Forelimb muscle (tissue), 1 donor: ENCODE measurements at places on chromosomes 3 and 15. TPM values are rescaled to one million over a fixed set of nuclear protein-coding genes. Genes with fewer than 3 reads are reported as not detected.
A peak's percentile ranks its signal among the peaks of the same experiment; 100 is the strongest.

GRCh38 chr3:182914341-182914740 lies 66.0 kb downstream of the DCUN1D1 start:
- no peak for DNase-seq

DNA sequence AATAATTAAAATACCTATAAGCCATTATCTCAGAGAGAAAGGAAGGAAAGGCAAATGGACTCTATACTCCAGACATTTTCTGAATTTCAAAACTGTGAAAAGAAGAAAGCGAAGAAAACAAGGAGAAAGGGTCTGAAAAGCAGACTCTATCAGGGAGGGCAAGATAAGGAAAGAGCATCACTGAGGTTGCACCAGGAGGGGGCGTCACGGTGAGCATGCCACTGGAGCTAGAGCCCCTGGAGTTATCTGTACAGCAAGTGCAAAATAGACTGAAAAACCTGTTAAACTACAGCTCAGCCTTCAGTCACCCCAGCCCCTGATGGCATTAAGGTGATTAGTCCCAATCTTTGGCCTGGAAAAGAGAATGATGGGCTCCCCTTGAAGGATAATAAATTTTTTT lies 514.3 kb downstream of the GABRG3 start:
- DNase-seq, result no peak

PP2D1 gene
- polyA plus RNA-seq, result 0.39 TPM

ITIH1 gene
- polyA plus RNA-seq, result not detected

DNA sequence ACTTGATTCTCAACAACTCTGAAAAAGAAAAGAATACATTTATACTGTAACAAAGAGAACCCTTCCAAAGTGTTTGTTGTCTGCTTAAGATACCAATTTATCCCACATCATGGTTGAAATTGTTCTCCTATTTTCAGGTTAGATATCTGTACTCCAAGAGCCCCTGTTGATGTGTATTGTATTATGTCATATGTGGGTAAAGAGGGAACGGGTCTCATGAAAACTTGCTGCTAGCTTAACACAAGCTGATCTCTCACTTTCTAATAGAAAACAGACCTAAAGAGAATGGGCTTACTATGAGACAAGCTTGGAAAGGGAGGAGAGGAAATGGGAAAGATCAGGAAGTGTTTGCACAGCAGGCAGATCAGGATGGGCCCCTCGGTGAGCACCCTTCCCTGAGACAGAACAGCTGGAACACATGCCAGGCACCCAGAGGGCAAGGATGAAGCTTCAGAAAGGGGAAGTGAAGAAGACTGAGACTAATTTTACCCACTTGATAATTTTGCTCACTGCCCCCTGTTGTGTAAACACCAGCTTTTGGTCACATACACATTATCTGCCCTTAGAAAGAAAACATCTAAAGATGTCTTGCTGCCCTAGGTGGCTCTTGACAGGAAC lies 747.9 kb upstream of the CCDC54 start:
- no peak for DNase-seq

DNA sequence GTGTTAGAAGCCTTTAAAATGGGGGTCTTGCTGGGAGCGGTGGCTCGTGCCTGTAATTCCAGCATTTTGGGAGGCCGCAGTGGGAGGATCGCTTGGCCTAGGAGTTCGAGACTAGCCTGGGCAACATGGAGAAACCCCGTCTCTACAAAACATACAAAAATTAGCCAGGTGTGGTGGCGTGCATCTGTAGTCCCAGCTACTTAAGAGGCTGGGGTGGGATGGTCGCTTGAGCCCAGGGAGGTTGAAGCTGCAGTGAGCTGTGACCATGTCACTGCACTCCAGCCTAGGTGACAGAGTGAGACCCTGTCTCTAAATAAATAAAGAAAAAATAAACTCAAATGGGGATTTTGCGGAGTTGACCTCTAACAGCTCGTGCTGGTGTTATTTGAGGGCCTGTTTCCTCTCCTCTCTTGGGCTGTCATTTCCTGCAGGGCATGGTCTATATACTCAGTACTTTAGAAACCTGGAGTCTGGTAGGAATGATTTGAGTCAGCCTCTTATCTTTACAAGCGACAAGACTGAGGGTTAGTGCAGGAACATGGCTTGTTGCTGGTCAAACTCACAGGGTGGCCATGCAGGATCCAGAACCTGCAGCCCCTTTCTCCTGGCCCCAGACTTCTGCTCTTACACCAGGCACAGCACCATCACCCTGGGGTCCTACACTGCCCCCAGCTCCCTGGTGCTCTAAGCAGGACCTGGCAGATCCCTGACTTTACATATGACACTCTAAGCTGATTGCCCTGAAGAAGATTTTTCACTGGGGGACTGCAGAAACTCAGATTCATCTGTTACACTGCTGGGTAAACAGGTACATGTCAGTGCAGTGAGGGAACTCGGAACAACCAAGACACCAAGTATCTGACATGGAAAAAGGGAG lies 15.1 kb downstream of the EHD4 start:
- no peak for DNase-seq

DNA sequence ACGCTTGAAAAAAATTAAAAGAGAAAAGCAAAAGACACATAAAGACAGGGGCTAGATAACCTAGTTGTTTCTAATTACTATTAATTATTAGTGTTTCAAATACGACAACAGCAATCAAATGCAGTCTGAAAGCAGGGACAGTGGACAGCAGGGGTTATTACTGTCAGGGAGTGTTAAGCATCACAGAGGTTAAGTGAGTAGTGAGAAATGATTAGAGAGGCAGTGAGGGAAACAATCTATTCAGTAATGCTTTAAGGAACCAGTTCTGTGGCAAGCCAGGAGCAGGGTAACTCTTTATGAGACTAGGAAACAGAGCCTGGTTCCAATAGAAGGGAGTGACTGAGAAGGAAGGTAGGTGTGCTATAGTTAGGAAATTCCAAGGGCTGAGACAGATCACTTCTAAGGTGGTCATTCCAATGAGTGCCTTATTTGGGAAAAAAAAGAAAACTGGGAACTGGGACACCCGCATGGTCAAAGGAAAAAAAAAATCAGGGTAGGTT lies 15.0 kb downstream of the RYK start:
- DNase-seq, result no peak

DNA sequence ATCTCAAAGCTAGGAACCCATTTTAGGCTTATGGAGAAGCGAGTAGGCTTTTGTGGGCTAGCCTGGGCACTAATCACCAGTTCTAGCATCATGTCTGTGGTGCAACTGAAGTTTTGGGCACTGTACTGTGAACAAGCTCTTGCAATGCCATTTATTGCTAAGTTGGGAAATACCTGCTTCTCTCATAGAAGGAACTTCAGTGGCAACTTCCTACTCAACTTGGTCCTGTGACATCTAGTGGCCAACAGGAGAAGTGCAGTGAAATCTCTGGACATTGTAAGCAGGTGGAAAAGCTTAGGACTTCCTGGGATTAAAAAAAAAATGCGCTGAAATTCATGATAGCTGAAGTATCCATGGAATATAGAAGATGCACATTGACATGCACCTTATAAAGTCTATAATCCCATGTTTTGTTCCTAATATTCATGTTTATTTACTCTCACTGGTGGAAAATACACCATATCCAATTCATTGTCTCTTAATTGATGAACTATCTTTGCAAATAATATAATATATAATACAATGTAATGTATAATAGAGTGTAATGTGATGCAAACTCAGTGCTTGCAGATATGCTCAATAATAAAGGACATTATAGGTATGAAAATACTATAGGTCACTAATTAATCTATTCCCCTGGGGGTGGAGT lies 6.5 kb upstream of the ALDH1A3 start:
- DNase-seq, result peak; percentile 72

SH2D7 gene
- polyA plus RNA-seq, result 0.09 TPM

BBS4 gene
- 20.3 TPM for polyA plus RNA-seq

DNA sequence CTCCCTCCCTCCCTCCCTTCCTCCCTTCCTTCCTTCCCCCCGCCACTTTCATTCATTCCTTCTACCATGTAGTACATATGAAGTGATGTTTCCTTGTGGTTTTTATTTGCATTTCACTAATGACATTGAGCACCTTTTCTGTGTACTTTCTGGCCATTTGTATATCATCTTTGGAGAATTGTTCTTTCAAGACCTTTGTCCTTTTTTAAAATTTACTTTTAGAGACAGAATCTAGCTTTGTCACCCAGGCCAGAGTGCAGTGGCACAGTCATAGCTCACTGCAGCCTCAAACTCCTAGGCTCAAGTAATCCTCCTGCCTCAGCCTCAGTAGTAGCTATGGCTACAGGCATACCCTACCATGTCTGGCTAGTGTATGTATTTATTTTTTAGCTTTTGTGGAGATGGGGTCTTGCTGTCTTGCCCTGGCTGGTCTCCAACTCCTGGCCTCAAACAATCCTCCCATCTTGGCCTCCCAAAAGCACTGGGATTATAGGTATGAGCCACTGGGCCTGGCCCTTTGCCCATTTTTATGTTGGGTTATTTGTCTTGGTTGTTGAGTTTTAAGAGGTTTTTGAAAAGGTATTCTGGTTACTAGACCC lies 42.0 kb upstream of the CTDSPL2 start:
- no peak for DNase-seq

NEK10 gene
- polyA plus RNA-seq, result 4.6 TPM

TRIM42 gene
- not detected for polyA plus RNA-seq

GRCh38 chr15:59394166-59394661 lies 21.5 kb upstream of the MYO1E start:
- no peak for DNase-seq

- no peak for DNase-seq
Observed at GRCh38 chr15:46297766-46298165, 662.9 kb downstream of the SQOR start.

MESP2 gene
- polyA plus RNA-seq, result 0.35 TPM

DNA sequence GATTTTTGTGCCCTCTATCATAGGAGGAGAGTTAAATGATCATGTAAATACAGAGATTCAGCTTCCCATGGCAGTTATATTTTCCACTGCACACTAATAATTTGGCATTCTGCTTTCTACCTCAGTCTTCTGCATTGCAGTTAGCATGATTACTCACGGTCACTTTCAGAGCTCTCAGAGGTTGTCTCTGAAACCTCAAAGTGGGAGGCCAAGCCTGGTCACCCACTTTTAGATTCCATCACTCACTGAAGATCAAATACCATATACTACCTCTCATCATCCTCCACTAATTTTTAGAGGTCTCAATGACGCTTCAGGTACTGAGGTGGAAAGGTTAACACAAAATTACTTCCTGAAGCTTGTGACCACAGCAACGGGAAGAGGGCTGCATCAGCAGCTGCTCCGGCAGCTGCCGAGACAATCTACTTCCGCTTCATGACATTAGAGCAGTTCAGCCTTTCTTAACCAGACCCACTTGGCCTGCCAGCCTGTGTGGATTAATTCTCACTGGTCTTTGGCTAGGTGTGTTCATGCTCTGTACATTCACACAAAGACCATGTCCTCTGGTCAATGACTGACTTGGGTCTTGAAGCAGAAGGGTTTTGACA lies 416.4 kb upstream of the PDZRN3 start:
- DNase-seq, result no peak

DNA sequence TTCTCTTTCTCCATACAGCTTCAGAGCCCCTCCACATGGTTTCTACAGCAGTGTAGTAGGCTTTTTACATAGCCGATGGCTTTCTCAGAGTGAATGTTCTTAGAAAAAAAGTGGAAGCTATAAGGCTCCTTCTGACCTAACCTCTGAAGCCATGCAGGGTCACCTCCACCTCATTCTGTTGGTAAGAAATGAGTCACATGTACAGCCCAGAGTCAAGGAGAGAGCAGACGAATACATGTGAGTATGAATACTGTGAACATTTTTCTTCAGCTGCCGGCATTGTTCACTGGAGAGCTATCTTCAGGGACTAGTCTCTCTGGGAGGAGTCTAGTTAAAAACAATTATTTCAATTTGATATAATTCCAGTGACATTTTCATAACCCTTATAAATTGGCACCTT lies 68.2 kb upstream of the THRB start:
- no peak for DNase-seq

DNA sequence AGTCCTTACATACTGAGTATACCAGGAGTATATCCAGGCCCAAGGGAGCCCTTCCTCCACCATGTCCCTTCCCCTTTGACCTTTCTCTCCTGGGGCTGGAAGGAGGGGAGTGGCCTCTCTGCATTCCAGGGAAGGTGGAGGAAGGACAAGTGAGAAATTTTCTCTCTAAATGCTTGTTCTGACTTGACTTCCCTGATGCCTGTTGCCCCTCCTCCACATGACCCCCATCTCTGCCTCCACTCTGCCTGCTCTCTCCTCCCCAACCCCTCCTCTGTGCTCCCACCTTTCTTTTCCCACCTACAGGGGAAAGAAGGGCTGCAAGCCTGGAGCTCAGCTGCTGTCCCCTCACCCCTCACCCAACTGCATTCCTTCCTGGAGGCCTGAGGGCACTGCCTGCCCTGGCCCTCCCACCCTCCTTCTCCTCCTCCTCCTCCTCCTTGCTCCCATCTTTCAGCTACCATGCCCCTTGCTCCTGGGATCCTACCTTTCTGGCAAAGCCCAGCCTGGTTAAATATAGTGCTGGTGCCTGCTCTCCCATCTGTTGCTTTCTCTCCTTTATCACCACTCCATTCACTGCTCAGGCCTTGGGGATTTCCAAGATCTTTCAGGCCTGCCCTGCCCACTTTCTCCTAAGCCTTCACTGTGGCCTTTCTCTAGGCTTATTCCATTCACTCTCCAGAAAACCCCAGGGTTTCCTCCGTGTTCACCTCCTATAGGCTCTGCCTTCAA lies 8.5 kb upstream of the DAG1 start:
- DNase-seq, result no peak

- DNase-seq, result no peak
Observed at GRCh38 chr15:34794590-34795206, 651 bp downstream of the ACTC1 start.

- no peak for DNase-seq
Observed at GRCh38 chr3:34863485-34863884, 775.8 kb upstream of the ARPP21 start.

MAGEF1 gene
- 74.6 TPM for polyA plus RNA-seq

GRCh38 chr3:25412269-25412668 lies 15.8 kb upstream of the RARB start:
- DNase-seq, result no peak

DNA sequence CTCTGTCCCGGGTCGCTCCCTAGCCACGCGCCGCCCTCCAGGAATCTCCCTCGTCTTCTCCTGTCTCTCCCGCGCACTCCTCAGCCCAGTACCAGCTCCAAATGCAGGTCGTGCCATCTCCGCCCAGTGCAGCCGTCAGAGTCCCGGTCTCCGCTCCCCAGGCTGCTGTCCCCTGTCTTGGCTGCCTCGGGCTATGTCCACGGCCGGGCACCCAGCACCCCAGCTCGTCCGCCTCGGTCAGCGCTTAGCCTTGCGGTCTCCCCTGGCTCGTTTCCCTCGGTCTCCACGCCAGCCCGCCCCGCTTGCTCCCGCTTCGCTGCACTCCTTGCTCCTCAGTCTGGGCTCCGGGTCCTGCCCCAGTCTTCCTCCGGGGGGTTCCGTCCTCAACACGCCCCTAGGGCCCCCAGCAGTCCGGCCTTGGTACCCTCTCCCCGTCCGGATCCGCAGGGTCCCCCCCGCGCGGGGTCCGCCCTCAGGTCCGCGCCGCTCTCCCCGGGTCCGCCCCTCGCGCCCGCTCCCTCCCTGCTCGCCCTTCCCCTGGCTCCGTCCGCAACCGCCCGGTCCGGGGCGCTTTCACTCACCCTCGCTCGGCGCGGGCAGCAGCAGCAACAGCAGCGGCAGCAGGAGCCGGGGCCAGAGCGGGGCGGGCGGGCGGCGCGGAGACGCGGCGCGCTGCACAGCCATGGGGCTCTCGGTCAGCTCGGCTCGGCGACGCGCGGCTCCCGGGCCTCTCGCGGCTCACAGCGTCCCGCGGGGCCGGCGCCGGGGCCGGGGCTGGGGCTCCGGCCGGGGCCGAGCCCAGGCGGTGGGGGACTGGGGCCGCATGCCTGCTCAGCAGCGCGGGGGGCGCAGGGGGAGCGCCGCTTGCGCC lies 462 bp downstream of the IGDCC3 start:
- DNase-seq, result no peak
